ENCODE measurements at places on chromosomes 11 and 22.

DNA sequence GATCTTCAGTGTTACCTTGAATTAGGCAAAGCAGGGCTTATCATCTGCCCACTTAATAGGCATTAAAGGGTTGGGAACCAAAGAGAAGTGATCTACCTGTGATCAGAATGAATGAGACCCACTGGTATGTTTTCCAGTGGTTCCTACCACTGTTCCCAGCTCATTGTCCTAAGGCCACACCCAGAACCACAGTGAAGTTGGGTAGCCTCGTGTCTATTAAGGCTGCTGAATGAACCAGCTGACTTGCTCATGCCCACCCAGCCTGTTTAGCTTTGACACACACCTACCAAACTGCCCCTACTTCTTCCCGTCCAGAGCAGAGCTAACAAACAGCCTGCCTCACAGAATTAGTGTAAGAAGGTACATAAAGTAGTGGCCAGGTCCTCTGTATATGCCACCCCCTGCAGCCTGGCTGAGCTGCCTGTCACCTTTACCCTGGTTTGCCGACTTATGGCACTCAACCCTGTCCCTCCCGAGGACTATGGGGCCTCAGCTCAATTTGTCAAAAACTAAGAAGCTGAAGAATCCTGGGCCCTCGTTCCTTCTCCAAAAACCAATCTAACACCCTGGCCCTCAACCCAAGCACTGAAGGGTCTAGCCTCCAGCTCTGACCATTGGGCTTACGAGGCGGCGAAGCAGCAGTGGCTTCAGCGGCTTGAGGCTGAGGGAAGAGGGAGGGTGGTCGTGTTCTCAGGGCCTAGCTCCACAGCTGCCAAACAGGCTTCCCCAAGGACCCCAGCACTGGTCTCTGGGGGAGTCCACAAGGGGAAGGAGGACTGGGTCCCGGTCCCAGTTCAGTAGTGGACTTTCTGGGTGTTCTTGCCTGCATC lies 9.8 kb downstream of the UCP2 start:
- DNase-seq, result no peak

DNA sequence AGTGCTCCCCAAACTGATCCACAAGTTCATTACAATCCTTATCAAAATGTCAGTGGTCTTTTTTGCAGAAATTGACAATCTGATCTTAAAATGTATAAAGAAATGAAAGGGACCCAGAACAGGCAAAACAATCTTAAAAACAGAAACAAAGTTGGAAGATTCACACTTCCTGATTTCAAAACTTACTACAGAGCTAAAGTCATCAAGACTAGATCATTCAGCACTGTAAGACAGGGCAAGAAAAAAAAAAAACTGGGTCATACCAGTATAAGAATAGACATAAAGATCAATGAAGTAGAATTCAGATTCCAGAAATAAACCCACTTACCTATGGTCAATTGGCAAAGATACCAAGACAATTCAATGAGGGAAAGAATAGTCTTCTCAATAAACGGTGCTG lies 4.5 kb upstream of the STK33 start:
- DNase-seq, result no peak

- no peak for DNase-seq
Observed at GRCh38 chr11:55969845-55970244, at the start of gene OR10AG1. OR10AG1 (minus strand) TSS chr11:55969945; CDS start chr11:55969907, 38 bp downstream.

DNA sequence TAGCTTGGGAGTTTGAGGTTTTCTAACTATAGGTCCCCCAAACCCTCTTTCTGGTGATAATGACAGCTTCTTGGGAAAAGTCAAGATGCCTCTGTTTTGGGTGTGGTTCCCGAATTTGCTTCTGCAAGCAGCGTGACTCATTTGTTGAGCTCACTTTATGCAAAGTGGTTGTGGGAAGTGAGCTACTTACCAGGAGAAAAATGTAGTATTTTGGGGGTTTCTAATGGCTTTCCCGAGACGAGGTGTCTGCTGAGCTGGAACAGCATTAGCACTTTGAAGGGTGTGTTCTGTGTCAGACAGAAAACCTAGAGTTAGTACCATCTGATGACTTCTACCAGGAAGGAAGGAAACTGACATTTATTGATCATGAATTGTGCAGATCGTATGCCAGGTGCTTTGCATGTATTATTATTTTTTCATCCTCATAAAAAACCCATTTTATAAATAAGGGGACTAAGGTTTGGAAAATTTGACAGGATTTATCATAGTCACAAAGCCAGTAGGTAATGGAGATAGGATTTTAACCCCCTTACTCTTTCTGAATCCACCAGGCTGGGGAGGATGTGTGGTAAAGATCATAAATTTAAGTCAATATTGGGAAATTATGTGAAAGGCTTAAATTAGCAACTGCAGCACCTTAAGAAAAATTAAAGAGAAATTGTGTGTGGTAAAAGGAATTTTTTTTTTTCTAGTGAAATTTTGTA lies 108.8 kb upstream of the CD44 start:
- no peak for DNase-seq

DNA sequence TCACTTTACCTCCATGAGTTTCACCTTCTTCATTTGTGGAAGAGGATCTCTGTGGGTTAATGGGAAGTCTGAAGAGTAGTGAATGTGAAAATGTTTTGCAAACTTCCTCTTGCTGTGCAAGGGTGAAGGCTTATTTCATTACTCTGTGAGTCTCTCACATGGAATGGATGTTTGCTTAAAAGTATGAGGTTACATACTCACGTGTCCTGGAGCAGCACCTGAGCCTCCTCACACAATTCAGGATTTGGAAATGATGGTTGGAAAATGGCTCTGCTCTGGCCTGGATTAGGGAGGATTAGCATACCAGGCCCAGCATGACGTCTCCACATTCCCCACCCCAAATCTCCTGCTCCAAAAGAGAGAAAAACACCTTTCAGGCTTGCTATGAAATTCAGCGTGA lies 4.8 kb downstream of the GRAMD1B start:
- no peak for DNase-seq

DNA sequence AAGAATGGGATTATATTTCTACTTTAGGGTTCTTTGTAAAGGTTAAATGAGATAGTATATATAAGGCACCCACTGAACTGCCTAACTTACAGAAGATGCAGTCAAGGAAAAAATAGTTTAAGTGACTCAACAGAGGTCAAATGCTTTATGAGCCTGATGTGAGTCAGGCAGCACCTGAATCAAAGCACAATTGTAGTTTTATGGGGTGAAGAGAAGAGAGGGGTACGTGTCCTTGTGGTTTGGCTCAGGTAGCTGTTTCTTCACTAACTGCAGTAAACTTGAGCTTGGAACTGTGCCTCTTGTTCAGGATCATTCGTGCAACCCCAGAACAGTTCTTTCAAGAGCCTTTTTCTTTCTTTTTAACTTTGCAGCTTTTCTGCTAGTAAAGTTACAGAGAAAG lies 125.2 kb upstream of the SPON1 start:
- DNase-seq, result no peak

GRCh38 chr11:73219396-73220285 lies 1.6 kb downstream of the P2RY2 start:
- no peak for DNase-seq

GRCh38 chr11:76007166-76007565 lies 192.2 kb downstream of the UVRAG start:
- DNase-seq, result no peak

DNA sequence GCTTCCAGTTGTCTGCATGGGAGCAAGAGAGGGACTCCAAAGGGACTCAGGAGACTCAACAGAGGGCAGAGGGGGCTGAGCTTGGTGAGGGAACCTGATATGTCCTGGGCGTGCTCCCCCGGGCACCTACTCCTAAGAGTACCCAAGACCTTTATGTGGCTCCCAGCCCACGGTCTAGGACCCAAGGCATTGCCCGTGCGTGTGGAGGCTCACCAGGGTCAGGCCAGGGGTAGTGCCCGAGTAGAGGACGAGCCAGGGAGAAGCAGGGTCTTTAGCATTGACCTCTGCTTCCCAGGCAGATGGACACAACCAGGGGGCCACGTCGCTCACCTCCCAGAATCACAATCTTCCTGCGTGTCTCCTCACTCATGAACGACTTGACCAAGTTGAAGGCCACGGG lies 13.4 kb downstream of the SEC14L4 start:
- DNase-seq, result no peak

- no peak for DNase-seq
Observed at GRCh38 chr11:86717817-86718501, 45.5 kb upstream of the ME3 start.

Measured in smooth muscle cell of the brain vasculature (primary cell).